ENCODE measurements at places on chromosomes 4 and X.

GRCh38 chr4:153759407-153760316 lies at the start of gene RNF175:
Gene RNF175, minus strand, starts transcription at chr4:153760024. Its CDS starts 162 bp downstream, at chr4:153759862.
- DNase-seq = peak; percentile 42

GRCh38 chrX:23334848-23335599 lies at the start of gene PTCHD1:
Gene PTCHD1, plus strand, starts transcription at chrX:23334849. Its CDS starts 27 bp downstream, at chrX:23334876.
- DNase-seq = no peak

DNA sequence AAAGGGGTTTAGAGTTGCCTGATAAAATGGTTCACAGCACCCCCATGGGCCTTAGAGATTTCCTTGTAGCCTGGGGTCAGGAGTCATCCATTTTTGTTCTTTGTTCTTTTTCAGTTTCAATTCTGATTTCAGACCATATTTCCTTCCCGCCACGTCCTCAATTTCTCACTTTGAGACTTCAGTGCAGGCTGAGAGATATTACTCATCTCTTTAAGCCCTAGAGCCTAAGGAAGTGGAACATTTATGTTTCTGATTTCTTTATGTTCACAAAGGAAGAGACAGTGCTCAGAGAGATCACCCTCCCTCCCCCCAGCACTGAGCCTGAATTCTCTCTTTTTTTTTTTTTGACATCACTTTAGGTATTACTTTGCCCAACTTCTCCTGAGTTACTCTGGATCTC lies 56.3 kb downstream of the MSN start:
- DNase-seq = peak; percentile 28

- no peak for DNase-seq
Measured at GRCh38 chr4:53306729-53307128, 59.1 kb downstream of the SCFD2 start.

- DNase-seq = no peak
Measured at GRCh38 chr4:13983189-13983790, 355.8 kb upstream of the BOD1L1 start.

DNA sequence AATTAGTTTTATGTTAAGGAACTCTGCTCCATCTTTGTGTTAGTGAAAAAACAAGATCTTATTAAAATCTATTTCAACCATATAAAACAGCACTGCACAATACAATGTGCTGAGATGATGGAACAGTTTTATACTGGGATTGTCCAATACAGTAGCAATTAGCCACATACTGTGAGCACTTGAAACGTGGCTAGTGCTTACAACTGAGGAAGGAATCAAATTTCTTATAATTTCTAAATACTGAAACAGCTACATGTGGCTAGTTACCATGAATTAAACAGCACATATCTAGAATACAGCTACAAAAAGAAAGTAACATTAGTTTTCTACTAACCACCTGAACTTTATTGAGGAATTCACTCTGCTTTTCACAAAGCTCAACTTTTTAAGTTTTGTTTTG lies 14.7 kb downstream of the NFXL1 start:
- DNase-seq = no peak

- DNase-seq = no peak
Measured at GRCh38 chr4:170003071-170004070, 22.8 kb downstream of the MFAP3L start.

GRCh38 chr4:128527946-128528576 lies 240.4 kb upstream of the PGRMC2 start:
- no peak for DNase-seq

- no peak for DNase-seq
Measured at GRCh38 chr4:16045687-16046086, 38.1 kb downstream of the PROM1 start.

DNA sequence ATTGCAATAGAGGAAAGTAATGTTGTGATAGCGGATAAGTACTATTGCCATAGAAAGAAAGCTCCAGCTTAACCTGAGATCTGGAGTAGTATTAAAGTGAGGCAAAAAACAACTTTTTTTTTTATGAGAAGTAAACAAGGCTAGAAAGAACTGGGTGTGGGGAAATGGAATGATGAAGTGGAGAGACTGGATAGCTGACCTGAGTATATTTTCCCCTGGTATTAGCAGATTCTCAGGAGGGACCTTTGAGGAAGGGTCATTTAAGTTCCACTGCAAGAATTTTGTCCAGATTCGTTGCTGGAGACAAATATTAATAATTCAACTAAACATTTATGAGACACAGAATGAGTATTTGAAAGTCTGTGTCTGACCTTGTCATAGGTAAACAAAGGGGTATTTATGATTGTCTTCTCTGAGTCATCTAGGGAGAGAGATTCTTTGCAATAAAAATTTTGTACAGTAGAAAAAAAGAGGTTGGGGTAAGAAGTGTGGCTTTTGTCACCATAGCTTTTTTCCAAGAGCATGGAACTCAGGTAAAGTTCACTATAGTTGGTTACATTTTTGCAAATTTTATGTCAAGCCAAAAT lies 2095.9 kb downstream of the ARAP2 start:
- no peak for DNase-seq

GRCh38 chr4:138086611-138087041 lies 155.5 kb downstream of the SLC7A11 start:
- DNase-seq = no peak

- DNase-seq = no peak
Measured at GRCh38 chr4:8891646-8892555, 20.3 kb upstream of the HMX1 start.

DNA sequence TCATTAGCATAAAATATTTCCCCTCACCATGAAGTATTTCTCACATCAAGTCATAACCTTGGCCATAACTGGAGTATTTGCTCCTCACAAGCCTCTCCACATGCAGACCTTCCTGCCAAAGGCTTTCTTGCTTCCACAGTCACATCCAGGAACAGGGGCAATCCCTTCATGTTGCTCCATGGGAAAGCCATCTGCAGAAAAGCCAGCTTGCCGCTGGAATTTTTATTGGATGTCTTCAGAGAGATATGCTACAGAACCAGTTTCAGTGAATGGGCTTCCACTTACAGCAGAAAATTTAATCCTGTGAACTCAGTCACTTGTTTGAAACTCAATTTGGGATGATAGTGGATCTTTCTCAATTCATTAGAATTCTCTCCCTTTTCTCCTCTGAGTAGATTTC lies 3.2 kb upstream of the CDKN2AIP start:
- DNase-seq = no peak

- no peak for DNase-seq
Measured at GRCh38 chr4:67282749-67283148, 262.6 kb downstream of the CENPC start.

DNA sequence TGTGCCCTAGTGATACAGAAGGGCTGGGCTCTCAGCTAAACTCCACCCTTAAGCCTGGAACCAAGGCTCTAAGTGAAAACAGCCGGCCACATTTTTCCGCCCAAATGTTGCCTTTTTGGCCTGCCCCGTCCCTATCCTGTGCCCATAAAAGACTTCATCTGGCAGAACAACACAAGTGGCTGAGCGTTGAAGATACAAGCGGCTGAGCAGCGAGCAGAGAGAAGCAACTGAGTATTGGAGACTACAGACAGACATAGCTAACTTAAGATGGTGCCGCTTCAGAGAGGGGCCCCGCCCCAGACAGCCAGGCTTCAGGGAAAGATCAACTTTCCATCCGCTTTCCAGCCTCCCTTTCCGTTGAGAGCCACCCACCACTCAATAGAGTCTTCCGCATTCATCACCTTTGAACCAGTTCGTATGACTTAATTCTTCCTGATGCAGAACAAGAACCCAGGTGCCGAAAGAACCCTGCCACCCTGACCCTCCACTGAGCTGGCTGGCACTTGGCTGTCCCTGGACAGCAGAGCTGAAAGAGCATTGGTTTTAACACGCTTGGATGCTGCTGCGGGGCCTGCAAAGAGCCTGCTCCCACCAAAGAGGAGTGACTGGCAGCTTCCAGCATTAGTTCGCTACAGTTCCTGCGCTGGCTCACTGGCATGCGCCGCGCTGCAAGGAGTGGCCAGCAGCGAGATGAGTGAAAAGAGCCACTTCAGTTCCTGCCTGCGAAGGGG lies 853.2 kb upstream of the INTU start:
- no peak for DNase-seq

- no peak for DNase-seq
Measured at GRCh38 chr4:80070880-80071603, 2.0 kb downstream of the ANTXR2 start.

GRCh38 chrX:155242300-155242699 lies 22.0 kb downstream of the RAB39B start:
- no peak for DNase-seq

- DNase-seq = no peak
Measured at GRCh38 chr4:127463883-127464282, 168.9 kb upstream of the INTU start.

DNA sequence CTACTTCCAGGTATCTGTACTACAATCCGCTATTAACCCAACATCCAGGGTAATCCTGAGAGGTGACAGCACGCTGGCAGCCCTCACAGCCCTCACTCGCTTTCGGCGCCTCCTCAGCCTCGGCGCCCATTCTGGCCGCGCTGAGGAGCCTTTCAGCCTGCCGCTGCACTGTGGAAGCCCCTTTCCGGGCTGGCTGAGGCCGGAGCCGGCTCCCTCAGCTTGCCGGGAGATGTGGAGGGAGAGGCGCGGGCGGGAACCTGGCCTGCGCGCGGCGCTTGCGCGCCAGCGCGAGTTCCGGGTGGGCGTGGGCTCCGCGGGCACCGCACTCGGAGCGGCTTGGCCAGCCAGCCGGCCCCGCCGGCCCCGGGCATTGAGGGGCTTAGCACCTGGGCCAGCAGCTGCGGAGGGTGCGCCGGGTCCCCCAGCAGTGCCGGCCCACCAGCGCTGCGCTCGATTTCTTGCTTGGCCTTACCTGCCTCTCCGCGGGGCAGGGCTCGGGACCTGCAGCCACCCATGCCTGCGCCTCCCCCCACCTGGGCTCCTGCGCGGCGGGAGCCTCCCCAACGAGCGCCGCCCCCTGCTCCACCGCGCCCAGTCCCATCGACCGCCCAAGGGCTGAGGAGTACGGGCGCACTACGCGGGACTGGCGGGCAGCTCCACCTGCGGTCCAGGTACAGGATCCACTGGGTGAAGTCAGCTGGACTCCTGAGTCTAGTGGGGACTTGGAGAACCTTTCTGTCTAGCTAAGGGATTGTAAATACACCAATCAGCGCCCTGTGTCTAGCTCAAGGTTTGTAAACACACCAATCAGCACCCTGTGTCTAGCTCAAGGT lies 87.3 kb downstream of the PRSS12 start:
- peak; percentile 29 for DNase-seq

DNA sequence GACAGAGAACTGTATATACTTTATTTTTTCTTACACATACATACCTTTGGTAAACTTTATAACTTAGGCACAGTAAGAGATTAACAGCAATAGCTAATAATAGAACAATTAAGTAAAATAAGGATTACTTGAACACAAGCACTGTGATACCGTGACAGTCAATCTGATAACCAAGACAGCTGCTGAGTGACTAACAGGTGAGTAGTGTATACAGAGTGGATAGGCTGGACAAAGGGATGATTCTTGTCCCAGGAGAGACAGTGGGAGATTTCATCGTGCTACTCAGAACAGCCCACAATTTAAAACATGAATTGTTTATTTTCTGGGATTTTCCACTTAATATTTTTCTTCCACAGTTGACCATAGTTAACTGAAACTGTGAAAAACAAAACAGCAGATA lies 411.8 kb downstream of the PPP1R2C start:
- DNase-seq = no peak

DNA sequence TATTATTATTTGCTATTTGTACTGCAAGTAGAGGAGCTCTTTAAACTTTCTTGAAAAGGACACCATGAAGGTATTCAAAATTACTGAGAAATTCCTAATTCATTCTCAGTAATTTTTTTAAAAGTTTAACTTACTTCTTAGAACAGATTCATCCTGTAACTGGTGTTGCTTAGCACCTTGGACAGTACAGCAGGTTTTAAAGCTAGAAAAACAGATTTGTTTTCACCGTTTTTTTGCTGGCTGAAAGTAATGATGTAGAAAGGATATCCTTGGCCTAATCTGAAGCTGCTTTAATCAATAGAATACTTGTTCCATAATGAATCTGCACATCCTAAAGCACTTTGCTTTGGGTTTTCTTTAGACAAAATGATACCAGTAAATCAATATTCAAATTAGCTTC lies 142.5 kb upstream of the TRAM1L1 start:
- DNase-seq = no peak

- DNase-seq = no peak
Measured at GRCh38 chr4:13522282-13523104, 21.8 kb downstream of the NKX3-2 start.

DNA sequence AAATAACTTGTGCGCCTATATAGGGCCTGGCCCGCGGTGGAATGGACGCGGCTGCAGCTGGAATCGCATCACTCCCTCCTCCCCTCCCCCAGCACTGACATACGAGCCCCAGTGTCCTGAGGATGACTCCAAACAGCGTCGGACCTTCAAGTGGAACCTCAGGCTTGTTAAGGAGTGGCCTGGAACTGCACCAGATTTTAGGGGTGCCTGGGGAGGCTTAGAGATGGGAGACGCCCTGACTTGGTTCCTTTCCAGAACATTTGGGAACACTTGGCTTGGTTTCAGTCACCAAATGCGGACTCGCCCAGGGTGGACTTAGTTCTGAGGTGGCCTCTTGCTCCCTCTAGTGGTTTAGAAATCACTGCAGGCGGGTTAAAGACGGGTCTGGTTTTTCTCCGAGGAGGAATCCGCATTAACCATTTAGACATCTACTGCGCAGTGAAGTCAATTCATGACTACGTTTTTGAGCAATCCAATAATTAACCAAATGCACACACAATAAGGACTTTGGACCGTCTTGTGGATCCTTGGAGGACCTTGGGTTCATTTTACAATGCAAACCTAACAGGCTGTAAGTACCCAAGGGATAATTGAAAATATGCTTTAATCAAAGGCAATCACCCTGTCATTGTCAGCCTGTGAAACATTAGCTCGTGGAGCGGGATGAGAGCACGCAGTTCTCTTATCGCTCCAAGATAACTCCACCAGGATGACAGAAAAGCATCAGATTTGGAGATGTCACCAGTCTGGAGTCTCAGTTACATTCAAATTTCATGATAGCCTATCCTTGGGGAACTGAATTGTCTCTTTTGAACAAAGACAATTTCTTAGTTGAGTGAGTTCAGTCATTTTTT lies 11.2 kb upstream of the PDGFRA start:
- peak; percentile 44 for DNase-seq

- no peak for DNase-seq
Measured at GRCh38 chr4:155489271-155489670, 112.5 kb upstream of the MAP9 start.

- no peak for DNase-seq
Measured at GRCh38 chr4:86117705-86118302, 242.0 kb downstream of the MAPK10 start.

DNA sequence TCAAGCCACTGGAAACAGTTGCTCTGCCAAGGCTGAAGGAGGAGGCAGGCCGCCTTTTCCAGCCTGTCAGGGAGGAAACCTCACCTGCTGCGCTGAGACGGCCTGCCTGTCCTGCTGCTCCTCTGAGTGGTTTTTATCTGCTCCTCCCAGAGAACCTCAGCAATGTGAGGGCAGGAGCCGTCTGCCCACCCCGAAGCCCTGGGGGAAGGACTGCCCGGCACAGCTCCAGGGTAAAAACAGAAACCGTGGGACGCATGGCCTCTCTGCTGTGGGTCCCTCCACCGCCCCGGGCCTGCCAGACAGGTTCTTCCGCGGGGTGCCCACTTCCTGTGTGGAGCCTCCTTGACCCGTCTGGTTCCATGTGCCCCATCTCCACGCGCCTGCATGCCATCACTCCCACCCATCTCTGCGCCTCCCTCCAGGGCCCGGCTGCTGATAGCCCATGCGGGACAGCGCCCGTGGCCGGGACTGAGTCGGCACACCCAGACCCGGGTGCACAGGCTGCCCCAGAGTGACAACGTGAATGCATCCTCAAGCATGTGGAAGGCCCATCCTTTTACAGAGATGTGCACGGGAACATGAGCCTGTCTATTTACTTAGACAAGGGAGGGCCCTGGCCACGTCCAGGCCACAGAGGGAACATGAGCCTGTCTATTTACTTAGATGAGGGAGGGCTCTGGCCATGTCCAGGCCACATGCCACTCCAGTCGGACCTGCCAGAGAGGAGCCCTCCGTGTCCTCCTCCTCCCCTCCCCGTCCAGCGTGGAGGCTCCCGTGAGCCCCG lies 4.0 kb upstream of the SLC49A3 start:
- DNase-seq = no peak
